ENCODE measurements at places on chromosomes 7 and 10.

DNA sequence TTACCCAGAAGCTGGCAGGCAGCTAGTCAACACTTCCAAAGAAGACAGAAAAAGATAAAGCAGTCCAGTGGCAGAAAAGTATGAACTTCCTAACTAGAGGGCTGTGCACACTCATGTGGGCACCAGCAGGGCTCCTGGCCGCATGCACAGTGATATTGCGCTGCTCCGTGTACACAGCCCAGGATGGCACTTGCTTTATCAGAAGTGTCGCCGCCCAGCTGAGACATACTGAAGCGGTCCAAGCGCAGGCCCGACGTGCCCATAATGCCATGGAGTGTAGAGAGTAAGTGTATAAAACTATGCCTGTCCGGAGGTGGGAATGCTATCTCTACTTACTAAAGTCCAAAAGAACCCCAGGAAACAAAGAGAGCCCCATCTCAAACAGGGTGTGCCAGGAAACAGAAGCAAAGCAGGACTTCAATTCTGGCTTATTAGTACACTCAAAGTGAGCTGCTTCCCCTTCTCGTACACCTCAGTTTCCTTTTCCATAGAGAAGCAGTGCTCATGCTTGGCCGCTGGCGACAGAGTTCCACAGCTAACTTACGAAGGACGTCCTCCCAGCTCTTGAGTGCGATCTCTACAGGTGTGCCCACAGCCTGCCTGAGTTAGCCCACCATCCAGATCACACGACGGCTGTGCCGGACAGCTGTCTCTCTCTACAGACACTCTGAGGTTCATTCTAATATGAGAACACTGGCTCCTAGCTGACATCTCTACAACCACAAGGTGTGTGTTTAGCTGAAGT, 234.3 kb downstream of the COBL start:
- DNase-seq, result no peak

DNA sequence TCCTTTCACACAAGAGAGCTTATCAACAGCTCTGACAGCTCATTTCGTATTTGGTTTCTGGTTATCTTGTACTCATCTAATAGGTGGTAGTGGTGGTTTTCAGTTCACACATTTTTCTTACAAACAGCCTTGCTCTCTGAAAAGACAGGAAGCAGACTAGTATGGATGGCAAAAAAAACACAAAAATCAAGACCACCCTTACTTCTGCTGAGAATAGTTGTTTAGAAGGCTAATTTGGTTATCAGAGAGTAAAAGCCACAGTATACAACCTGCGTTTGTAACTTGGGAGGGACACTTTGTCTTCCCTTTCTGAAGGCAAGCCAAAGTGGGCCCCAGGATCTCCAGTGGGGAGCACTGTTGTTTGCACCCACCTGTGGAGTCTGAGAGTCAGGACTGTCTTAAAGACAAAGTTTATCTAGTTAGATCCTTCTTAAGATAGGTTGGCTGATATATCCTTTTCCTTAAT, 68.0 kb downstream of the PIP4K2A start:
- DNase-seq, result no peak

- no peak for DNase-seq
Measured at GRCh38 chr10:35446439-35446838, 110.1 kb downstream of the CCNY start.

- DNase-seq, result no peak
Measured at GRCh38 chr7:134890246-134891240, 95.8 kb upstream of the AGBL3 start.

DNA sequence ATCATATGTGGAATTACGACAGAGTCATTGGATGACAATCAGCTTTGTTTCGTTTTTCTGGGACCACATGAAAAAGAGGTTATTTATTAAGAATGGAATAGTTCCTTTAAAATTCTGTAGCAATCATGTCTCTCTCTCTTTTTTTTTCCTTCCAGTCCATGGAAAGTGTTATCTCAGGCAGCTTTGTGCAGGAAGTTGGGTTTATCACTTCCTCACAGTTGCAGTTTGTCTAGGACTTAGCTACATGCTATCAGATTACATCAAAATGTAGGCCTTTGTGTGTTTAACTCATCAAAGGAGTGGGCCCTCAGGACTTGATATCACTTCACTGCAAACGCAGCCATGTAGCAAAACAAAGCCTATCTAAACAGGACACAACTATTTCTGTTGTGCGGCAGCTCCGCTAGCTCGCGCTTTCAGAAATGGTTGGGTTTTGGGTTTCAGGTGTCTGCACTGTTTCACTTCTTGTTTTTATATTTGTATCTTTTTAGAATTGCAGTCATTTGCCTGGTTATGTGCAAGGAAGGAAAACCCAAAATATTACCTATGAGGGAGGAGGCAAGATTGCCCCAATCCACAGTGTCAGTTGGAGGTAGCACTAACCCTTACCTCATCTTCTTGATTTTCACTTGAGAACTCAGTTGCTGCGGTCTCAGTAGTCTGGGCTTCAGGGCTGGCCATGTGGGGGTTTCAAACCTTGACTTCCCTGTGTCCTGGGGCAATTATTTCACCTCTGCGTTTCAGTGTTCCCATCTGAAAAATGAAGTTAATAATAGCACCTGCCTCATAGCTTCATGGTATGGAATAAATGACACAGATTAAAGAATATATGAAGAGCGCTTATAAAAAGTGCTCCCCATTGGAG, 66.7 kb downstream of the HHEX start:
- DNase-seq, result no peak

Measured in stimulated activated CD8-positive, alpha-beta memory T cell treated with anti-CD3 and anti-CD28 coated beads, Interleukin-4, amount 100 ng/mL, for 1 hour (primary cell).